ENCODE measurements at places on chromosomes 11 and 22.

GRCh38 chr11:99098751-99099150, 78.0 kb downstream of the CNTN5 start:
- DNase-seq, result peak; percentile 3

DNA sequence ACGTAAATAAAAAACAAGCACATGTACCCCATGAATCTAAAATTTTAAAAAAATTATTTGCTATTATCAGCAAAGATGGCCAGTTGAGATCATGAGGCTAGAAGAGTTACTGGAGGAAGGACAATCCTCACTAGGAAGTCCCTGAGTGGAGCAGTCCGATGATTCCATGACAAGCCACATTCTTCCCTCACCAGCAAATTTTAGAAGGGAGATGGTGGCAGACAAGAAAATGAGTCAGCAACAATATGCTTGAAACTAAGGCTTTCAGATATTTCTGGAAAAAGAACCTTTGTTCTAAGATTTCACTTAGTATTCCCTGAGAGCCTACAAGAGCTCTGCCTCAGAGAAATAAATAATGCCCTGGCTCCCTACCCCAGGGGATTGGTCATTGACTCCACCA, 34.9 kb downstream of the P4HA3 start:
- DNase-seq, result no peak

DNA sequence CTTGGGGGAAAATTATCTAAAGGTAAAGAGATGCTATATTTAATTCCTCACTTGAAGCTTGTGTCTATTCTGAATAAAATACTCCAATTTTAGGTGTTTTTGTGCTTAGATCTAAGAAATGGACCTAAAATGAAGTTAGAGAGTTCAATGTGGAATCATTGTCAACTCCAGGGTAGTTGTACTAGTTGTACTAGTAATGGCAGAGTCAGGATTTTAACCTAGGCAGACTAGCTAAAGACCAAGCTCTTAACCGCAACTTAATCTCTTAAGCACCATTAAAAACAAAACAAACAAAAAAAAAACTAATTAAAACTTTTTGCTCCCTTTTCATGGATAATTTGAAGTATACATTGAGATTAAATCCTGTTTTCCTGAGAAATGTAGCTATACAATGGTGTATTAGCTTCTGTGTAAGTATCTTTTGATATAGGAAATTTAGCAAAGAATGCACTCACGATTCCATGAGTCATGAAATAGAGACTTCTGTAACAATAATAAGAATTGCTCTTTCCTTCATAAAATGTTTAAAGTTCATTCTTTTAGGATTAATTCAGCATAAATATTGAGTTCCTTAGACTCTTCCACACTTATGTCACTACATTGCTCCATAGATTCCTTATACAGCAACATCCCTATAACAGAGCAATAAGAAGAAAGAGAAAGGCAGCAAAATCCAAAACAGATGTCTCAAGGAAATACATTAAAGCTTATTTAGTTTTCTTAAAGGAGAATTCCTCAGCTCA, 26.5 kb upstream of the SOX6 start:
- no peak for DNase-seq

DNA sequence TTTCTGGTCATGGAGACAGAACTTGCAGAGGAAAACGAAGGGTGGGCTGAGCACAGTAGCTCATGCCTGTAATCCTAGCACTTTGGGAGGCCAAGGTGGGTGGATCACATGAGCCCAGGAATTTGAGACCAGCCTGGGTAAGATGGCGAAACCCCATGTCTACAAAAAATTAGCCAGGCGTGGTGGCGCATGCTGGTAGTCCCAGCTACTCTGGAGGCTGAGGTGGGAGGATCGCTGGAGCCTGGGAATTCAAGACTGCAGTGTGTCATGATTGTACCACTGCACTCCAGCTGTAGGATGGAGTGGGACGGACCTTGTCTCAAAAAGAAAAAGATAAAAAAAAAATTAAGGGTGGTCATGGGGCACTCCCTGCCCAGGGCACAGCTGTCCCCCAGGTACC, 5.9 kb downstream of the SERPINH1 start:
- no peak for DNase-seq

GRCh38 chr22:42885446-42885845, 28.4 kb upstream of the ARFGAP3 start:
- DNase-seq, result no peak

- DNase-seq, result no peak
Observed at GRCh38 chr22:48931452-48931851, 896.2 kb downstream of the BRD1 start.

GRCh38 chr11:23897453-23898286, 599.2 kb upstream of the LUZP2 start:
- DNase-seq, result no peak

- no peak for DNase-seq
Observed at GRCh38 chr11:83034673-83035014, 37.1 kb downstream of the RAB30 start.

DNA sequence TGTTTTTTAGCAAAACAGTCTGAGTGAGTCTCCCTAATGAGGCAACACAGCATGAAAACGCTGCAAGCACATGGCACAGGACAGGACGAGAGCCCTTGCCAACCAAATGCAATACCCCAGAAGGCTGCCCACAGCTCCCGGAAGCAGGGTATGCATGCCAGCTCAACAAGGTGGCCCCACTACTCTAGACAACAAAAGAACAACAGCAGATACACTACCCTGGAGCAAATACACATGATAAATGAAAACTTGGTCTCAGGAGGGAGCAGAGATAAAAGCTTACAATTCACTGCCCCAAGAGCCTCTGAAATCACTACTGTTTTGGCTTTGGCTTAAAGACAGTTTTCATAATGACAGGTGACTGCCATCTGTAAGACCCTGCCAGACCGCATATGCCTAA, 785.4 kb upstream of the API5 start:
- DNase-seq, result peak; percentile 29

GRCh38 chr11:76850815-76851214, 9.9 kb upstream of the ACER3 start:
- peak; percentile 47 for DNase-seq

- no peak for DNase-seq
Observed at GRCh38 chr22:19037282-19038163, 84.7 kb downstream of the DGCR2 start.

GRCh38 chr11:62806611-62807121, 1.4 kb upstream of the NXF1 start:
- DNase-seq, result peak; percentile 34

DNA sequence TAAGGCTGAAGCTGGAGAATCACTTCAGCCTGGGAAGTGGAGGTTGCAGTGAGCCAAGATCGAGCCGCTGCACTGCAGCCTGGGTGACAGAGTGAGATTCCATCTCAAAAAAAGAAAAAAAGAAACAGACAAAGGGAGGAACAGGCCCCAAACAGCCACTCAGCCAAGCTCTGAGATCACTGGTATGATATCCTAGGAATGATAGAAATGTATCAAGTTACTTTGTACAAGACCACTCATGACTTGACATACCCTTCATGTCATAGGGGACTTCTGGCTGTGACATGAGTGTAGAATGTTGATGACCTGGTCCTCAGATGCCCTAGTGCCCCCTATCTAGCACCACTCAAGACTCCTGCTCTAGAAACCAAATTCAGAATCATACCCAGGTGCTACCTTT, 216.5 kb downstream of the NAV2 start:
- no peak for DNase-seq

DNA sequence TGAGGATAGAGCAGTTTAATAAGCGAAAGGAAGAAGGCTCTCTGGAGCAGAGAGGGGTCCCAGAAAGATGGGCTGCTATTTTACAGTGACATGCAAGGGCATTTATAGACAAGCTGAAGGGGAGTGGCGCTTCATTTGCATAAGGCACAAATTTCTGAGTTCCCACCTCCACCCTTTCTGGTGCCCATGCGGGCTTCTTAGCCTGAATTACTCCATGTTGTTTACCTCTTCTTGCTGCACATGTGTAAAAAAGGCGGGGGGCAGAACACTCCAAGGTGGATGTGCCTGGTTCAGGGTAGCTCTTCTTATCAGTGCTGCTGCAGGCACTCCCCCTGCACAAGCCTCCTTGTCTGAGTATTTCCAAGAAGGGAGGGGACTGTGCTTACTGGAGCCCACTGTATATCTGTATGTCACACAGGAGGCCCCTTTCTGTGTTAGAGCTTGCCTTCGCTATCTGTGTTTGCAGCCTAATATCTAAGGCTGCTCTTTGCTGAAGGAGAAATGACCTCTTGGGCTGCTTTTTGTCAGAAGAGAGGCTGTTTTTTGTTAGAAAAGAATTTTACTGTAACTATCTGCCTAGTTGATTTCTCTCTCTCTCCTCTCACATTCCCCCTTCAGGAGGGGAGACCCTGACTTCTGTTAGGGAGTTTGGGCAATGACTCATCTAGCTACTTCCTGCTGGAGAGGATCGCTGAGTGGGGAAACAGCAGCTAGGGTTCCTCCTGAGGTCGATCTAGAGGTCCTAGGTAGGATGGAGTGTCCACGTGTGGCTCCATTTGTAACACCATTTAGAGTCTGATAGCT, 1057.0 kb upstream of the CNTN5 start:
- DNase-seq, result no peak
